ENCODE measurements at places on chromosomes 5 and 9.

- DNase-seq: no peak
These were observed 8.9 kb upstream of the SLC25A48 start for GRCh38 chr5:135825373-135826220.

GRCh38 chr5:33462456-33462855 lies 21.7 kb downstream of the TARS1 start:
- DNase-seq: no peak

- no peak for DNase-seq
These were observed 25.9 kb upstream of the TESK1 start for GRCh38 chr9:35579130-35579529.

DNA sequence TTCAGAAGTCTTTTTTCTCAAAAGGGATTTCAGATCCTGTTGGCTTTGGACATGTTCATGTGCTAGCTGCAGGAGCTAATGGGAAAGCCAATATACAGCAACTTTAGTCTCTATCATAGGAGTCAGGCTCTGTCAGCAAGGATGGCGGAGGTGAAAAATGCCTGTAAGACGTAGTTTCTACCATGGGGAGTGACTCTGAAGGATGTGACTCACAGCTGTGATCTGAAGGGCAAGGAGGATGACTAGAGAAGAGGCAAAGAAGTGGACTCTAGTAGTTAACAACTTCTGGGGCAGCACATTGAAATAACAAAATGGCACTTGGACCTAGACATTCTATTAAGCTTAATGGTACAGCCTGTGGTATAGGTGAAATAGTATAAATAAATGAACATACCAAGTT lies 3.1 kb upstream of the NDUFS4 start:
- no peak for DNase-seq

DNA sequence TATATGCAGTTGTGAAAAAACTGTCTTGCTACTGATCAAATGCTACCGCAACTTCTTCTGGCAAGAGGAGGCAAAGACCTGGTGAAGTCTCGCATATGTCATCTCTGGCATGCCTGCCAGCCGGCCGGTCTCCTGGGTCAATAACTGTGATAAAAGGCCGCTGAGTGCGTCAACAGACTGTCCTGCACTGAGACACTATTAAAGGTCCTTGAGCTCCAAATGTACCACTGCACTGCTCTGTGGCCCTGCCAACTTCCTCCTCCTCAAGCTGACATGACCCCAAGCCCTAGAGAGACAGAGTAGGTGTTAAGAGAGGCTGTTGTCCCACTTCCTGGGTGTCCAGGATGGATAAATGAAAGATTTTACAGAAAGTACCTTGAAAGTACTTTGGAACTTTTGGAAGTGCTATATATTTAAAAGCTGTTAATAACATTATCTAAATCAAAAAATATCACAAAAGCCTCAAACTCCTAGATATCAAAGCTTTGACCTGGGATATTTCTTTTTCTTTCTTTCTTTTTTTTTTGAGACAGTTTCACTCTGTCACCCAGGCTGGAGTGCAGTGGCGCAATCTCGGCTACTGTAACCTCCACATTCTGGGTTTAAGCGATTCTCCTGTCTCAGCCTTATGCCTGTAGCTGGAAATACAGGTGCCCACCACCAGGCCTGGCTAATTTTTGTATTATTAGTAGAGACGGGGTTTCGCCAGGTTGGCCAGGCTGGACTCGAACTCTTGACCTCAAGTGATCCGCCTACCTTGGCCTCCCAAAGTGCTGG lies 31.5 kb downstream of the RAPGEF1 start:
- no peak for DNase-seq

DNA sequence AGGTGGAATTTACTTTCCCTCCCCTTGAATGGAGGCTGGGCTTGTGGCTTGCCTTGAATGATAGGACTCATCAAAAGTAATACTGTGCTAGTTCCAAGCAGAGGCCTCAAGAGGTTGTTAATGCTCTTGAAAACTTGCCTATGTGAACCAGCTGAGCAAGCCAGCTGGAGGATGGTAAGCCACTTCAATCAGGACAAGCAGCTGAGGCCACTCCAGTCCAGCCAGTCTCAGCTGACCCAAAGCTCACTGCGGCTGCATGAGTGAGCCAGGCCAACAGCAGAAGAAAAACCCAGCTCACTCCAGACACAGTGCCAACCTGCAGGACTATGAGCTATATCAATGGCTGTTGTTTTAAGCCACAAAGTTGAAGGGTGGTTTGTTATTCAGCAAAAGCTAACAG lies 182.8 kb downstream of the MCTP1 start:
- no peak for DNase-seq

- no peak for DNase-seq
These were observed 29.7 kb upstream of the EFNA5 start for GRCh38 chr5:107700481-107700880.

- no peak for DNase-seq
These were observed 1337.2 kb downstream of the PTPRD start for GRCh38 chr9:9275601-9276000.

All from SK-N-SH (cell line).